Inflammatory macrophage (primary cell): ENCODE measurements at places on chromosomes 5 and 9.

DNA sequence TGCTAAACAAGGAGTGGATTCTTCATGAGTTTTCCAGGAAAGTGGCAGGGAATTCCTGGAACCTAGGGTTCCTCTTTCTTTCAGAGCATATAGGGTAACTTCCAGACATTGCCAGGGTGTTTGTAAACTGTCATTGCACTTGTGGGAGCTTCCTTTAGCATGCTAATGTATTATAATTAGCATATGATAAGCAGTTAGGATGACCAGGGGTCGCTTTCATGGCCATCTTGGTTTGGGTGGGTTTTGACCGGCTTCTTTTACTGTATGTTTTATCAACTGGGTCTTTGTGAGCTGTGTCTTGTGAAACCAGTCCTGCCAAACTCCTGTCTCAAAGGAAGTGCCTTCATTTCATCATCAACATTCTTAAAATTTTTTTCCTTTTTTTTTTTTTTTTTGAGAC is 11.9 kb upstream of the MELK start:
- peak; percentile 75 for DNase-seq

DNA sequence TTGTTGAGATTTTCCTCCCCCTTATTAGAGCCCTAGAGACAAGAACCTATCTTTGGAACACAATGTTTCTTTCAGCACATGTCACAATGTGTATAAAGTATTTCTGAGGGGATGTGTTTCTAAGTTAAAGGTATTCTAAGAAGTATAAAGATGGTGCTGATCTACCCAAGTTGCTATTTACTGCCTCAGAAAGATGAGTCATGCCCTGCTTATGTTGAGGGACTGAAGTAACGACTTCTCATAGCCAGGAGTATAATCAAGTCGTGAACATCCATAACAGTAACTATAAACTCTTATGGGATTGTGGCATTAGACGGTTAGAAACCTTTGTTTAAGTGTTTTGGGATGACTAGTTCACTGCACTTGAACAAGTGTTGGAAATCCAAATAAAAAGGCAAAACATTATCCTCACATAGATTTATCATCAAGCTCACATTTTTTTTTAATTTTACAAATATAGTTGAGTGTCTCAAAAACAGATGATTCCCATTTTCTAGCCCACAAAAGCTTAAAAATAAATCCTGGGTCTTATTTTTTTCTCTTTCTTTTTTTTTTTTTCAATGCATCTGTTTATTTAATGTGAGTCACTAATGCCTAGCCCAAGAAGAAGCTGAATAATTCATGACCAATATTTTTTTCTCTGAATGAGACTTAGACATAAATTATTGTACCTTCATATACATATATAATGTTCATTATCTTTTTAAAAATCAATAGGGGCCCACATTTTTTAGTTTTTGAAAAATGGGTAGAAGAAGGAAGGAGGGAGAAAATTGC is 12.2 kb upstream of the TMEM252 start:
- no peak for DNase-seq

GRCh38 chr9:94692601-94693000 is 33.9 kb upstream of the AOPEP start:
- DNase-seq: no peak

GRCh38 chr5:92544036-92544435 is 1037.0 kb downstream of the NR2F1-AS1 start:
- no peak for DNase-seq

DNA sequence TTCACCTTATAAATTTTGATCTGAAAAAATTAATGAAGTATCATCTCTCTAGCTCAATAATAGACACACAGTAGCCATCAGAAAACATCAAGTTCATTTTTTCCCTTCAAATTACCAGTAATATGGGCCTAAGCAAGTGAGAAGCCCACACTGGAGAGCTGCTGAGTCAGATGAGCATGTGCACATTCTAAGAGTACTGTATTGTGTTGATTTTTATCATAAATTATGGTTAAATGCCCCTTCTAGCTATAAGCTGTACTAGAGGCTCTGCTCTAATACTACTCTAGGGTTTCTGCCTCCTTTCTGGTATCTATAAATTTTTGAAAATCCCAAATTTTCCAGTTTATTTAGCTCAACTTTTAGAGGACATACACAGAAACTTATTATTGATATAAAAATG is 42.1 kb upstream of the TYRP1 start:
- DNase-seq: no peak

- DNase-seq: no peak
These were observed 62.3 kb downstream of the NIPSNAP3B start for GRCh38 chr9:104826079-104826775.

DNA sequence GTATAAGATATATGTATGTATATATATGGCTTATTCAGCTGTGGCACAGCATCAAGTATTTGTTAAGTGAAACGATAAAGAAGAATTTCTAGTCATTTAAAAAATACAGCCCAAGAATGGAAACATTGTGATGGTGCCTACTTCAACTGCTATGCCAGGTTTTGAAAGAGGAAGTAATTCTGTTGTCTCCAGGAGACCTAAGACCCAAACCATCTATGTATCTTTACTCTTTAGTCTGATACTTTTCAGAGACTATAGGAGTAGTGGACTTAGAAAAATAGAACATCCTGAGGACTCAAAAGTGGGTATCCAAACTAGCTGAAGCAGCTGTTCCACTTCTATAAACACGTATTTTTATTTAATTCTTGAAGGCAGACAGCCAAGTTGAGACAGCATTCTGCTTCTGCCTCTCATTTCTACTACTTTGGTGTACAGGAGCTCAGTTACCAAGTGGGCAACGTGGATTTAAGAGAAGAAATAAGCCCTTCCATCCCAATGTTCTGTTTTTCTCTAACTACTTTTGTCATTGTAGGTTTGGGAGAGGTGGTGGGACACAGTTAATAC is 110.7 kb downstream of the RPS23 start:
- no peak for DNase-seq

- DNase-seq: no peak
These were observed 55.5 kb upstream of the MEGF10 start for GRCh38 chr5:127235136-127235535.

DNA sequence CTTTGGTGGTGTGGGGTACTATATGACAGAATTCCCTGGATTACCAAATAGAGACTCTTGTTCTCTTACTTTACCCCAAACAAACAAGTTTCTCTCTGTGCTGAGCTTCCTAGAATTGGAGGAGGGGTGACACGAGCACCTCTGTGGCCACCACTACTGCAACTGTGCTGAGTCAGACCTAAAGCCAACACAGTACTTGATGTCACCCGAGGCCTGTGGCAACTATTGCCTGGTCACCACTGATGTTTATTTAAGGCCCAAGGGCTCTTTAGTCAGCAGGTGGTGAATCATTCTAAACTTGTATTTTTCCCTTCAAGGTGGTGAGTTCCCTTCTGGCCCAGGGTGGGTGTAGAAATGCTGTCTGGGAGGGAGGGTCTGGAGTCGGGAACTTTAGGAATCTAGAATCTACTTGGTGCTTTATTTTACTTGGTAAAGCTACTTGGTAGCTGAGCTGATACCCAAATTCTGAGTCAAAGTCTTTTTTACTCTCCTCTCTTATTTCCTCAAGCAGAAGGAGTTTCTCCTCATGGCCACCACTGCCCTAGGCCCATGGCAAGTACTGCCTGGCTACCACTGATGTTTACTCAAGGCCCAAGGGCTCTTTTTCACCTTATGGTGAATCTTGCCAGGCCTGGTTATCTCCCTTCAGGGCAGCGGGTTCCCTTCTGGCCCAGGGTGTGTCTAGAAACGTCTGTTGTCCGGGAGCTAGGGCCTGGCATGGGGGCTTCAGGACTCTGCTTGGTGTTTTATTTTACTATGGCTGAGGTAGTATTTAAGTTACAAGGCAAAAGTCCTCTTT is 9.8 kb downstream of the LURAP1L start:
- DNase-seq: no peak

- DNase-seq: no peak
These were observed 18.6 kb downstream of the SLC6A7 start for GRCh38 chr5:150208187-150209098.

GRCh38 chr5:154520861-154521453 is 42.9 kb upstream of the HAND1 start:
- no peak for DNase-seq

- no peak for DNase-seq
These were observed 53.0 kb downstream of the ACTBL2 start for GRCh38 chr5:57429513-57430120.

DNA sequence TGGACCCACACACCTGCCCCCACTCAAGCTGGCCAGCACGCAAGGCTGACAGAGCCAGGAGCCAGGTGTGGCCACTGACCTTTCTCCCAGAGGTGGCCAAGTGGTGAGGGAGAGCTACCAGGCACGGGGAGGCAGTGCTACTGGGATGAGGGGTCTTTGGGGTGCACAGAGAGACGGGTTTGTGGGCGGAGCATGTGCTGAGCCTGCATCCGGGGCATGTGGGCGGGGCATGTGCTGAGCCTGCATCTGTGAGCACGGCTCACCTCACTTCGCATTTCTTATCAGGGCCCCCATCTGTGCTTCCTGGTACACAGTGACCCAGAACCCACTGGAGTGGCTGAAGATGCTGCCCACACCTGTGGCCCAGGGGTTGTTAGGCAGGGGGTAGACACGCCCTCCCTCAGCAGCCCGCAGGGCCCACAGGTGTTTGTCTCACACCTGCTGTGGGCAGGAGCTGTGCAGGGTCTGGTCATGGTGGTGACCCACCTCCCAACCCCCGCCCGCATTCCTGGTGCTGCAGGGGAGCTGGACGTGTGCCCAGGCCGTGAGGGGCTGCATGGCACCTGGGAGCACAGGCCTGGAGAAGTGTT is 21.5 kb downstream of the CCDC187 start:
- DNase-seq: no peak

DNA sequence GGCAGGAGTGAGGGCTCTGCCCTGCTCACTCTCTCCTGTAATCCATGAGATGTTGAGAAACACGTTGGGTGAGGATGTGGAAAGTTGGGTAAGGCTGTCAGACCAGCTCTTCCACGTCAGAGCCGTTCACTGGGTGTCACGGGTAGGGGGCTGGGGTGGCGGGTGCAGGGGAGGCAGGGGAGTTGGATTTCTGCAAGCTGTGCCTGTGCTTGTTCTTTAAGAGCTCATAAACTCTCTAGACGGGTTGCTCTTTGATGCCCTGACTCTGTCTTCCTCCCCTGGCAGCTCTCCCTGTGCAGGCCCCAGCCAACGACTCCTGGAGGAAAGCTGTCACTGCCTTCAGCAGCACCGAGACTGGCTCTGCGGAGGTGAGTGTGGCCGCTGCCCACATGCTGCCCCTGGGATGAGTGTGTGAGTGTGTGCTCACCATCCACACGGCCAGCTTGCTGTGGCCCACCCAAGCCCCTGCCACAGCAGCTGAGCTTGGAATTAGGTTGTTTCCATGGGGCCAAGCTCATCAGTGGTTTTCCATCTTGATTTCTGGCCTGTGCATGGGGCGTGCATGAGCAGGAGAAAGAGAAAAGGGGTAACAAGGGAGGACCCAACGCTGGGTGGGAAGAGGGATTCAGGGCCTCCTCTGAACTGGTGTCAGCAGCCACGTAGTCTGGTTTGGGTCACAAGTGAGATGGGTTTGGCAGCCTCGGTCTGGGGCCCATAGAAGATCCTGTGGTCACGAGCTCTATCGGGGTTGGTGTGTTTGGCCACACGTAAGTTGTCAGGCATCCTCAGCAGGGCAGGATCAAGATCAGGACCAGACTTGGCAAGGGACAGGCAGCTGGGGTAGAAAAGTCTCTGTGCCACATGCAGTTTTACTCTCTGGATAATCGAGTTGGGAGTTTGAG is 21.0 kb upstream of the POMT1 start:
- DNase-seq: no peak

GRCh38 chr5:53006911-53007890 is 18.0 kb downstream of the ITGA2 start:
- DNase-seq: no peak

DNA sequence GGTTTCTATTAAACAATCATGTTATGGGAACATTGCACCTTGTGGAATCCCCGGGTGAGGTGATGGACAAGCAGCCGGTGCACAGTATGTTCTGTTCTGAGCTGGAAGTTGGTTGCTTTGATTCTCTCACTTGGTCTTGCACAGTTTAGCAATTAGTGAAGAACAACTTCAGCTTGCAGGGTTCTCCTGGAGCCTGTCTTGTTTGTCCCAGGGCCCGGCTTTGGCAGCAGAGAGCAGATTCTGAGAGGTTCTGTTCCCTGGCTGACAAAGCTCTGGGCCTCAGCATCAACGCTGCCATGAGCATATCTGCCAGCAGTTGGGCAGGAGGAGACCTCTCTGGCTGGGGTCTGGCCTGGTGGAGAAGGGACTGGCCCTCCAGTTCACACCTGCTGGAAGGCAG is 16.9 kb downstream of the GADD45G start:
- no peak for DNase-seq

DNA sequence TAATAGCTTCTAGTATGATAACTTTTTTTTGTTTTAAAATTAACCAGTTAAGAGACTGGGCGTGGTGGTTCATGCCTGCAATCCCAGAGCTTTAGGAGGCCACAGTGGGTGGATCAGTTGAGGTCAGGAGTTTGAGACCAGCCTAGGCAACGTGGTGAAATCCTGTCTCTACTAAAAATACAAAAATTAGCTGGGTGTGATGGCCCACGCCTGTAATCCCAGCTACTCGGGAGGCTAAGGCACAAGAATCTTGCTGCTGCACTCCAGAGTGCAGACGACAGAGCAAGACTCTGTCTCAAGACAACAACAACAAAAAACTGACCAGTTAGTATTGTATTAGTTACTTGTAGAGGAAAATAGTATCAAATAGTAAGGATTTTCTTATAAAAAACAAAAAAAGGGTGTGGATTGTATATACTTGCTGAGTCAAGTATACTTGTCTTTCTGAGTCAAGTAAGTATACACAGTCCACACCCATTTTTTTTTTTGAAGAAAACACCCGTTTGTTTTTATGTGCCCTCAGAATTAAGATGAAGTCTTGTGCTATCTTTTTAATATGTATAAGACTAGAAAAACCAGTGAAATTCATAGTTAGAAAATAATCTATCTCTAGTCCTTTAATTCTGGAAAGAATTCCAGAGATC is 25.3 kb downstream of the UBAP1 start:
- DNase-seq: no peak

GRCh38 chr5:140041492-140042392 is 1.4 kb downstream of the NRG2 start:
- no peak for DNase-seq

DNA sequence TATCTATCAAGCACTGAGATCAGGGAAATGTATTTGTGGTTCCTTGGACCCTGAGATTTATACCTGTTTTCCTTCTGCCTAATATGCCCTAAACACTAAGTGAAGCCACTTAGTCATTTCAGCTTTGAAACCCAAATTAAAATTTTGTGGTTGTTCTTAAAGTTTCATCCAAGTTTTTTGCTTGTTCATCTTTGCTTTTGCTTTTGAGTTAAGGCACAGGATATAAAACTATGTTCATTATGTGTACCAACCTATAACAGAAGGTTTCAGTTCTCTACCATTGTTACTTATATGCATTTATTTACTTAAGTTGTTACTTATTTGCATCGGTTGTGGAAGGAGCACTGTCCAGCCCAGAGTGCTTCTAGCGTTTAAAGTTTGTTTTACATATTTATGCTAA is 382.3 kb downstream of the PTPRD start:
- no peak for DNase-seq

- no peak for DNase-seq
These were observed 130.5 kb downstream of the SCAMP1 start for GRCh38 chr5:78490709-78491485.

GRCh38 chr5:64869419-64869818 is 100.7 kb downstream of the CWC27 start:
- no peak for DNase-seq
